LNCaP clone FGC (cell line): ENCODE measurements at places on chromosomes 4 and X.
A peak's percentile ranks its signal among the peaks of the same experiment; 100 is the strongest.

- no peak for DNase-seq
Observed at GRCh38 chr4:168511780-168512489, 15.1 kb downstream of the PALLD start.

DNA sequence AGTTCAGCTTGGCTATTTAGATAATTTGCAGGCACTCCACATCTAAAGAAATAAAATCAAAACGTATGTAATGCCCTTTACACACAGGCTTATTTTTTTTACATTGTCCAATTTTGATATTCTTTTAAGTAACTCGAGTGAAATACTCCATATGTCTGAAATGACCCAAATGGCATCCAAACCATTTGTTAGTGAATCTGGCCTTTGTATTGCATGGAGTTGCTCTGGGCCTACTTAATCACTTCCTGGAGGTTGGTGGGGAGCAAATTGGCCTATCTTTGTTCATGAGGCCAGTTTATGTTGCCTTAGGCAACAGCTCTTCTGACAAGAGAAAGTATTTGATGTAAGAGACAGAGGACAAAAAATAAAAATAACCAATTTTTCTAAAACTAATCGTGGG is 47.6 kb upstream of the TMEM131L start:
- DNase-seq: no peak

- no peak for DNase-seq
Observed at GRCh38 chr4:123941306-123941705, 544.7 kb downstream of the SPRY1 start.

- no peak for DNase-seq
Observed at GRCh38 chr4:34492414-34492813, 1751.9 kb downstream of the ARAP2 start.

DNA sequence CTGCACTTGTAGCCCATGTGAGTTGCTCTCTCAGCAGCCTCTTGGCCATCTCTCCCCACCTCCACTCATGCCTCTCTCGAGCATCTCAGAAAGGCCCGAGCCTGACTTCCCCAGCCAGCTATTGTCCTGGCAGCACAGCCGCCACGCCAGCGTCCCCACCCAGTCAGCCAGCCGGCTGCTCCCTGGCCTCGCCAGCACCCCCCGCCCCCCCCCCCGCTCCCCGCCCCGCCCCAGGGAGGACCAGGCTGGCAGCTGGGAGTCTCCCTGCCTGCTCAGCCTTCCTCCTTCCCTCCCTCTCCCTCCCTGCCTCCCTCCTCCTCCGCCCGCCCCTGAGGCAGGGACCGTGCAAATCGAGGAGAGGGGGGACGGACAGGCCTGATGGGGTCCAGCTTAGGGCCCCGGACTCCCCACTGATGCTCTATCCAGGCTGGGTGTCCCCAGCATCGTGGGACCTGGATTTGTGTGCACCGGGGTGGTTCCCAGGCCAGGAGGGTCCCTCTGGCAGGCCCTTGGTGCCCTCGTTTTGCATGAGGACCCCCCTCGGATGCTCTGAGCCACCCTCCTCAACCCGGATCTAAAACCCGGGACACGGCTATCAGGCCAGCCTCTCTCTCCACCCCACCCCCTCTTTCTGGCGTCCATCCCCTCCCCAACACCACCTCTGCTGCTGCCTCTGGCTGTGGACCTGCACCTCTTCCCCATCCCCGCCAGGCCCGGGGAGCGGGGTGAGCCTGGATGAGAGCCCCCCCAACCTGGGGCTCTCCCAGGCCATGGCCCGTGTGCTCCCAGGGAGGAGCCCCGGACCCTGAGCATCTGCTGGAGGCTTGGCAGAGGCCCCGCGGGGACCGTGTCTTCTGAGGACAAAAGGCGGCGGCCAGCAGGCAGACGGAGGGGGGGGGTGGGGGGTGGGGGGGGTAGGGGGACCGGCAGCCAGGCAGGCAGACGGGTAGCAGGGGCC is at the start of gene GPR173:
GPR173 (plus strand) TSS at position 621 of the 958 bp plus-strand sequence. CDS start 27,833 bp downstream, outside the sequence.
- DNase-seq: no peak

GRCh38 chrX:2628751-2629315 is 62.3 kb upstream of the CD99 start:
- DNase-seq: peak; percentile 59

GRCh38 chr4:6221301-6221850 is 21.0 kb upstream of the JAKMIP1 start:
- no peak for DNase-seq

DNA sequence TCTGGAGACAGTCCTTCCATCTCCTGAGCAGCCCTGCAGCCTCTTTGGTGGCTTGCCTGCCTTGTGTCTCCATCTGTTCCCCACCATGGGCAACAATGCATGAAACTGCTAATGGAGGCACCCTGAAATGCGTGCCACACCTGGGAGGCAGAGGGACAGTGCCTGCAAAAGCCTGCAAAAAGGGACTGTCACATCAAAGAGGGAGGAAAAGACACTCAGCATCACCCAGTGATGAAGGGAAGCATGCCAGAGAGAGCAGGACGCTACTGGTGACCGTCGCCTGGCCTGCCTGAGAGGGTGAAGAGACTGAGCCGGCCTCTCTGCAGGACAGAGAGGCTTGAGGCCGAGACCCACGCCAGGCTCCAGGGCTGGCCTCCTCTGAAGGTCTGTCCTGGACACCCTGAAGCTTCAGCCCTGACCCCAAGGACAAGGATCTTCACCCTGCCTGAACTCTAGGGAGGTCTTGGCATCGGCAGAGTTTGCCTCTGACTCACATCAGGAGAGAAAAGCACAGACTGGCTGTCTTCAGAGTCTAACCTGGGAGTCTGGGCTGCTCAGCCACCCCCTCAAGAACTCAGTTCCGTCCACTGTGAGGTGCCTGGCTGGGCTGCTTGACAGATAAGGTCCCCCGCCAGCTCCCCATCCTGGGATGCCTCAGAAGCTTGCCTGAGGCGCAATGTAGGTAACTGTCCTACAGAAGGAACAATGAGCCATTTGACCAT is 8.1 kb downstream of the ACSL1 start:
- no peak for DNase-seq

DNA sequence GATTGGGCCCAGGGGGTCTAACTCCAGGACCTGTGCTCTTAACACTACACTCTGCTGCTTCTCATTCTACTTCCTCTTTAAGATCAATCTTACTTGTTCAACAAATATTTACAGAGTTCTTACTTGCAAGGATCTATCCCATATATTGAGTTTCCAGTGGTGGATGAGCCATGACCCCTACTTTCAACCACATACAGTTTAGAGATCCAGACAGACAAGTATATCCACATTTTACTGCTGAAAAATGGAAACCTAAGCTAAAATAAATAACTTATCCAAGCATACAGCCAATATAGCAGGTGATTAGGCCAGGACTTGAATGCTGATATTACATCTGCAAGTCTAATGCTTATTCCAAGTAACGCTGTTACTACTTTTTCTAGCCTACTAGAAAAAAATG is 18.7 kb downstream of the TMEM150C start:
- DNase-seq: peak; percentile 59
